ENCODE measurements at places on chromosomes 2 and 18.

GRCh38 chr2:161994761-161995520 lies 79.1 kb downstream of the DPP4 start:
- DNase-seq: no peak

DNA sequence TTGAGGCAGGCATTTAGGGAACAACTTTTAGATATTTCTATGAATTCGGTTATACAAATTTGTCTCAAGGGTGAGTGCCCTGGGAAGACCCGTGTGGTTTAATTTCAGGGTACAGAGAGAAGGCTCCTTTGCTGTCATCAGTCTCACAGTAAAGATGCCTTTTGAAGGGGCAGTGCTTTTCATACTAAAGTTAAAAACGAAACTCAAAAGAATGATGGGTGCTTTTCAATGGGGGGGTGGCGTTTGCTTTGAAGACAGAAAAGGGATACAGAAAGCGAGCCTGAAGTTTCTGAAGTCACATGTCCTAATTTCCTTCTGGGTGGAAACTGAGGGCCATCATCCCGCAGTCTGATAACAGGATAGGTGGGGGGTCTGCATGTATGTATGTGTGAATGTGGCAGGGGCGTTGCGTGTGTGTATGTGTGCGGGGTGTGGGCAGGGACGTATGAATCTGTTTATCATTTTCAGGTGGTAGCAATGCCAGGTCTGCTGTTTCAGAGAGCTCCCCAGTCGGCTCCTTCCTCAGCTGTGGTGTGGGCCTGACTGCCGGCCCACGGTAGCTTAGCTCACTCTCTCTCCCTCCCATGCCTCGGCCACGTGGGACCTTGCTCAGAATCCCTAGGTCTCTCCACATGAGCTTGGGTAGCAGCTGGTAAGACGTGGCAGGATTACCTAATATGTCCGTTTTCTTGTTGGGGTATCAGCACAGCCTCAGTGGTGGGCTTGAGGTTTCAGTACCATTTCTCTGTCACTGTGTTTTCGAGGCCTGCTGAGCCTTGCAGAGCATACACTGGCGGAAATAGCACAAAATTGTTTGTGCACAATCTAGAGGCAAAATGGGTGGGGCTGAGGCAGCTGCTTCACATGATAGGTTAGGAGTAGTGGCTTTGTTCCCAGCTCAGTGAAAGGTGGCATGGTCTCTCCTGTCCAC lies 32.7 kb downstream of the ARHGAP25 start:
- DNase-seq: peak; percentile 79

- no peak for DNase-seq
Observed at GRCh38 chr2:222774941-222775340, 85.9 kb upstream of the ACSL3 start.

DNA sequence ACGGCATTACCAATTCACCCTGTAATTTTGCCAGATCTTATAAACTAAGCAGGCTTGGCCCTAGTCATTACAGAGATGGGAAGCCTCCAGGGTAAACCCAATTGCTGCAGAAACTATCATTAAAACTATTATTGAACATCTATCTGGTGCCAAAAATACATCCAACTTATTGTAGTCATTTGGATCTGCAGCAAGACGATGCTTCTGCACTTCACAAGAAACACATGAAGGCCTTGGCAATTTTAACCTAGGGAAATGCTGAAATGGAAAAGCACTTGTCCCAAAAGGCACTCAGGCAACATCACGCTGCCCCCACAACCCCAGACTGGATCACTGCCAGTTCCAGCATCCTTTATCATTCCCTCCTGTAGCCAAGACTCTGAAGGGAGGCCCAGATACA lies 85.3 kb upstream of the ACVR2A start:
- DNase-seq: no peak

DNA sequence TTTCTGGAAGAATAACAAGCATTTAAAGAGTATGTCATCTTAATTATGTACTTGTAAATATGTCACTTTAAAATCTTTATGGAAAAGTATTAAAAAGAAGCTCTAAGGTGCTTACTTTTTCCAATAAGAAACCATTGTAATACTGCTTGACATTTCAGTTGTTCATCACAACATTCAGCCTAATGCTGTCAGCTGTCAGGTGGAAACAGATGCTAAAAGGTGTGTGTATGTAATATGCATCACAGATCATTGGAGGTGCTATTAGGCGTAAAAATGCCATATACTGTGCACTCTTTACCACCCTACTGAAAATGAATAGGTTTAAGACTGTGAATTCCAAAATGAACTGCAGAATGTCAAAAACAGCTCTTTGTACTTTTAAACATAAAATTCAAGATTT lies 40.3 kb downstream of the METTL8 start:
- DNase-seq: no peak

- no peak for DNase-seq
Observed at GRCh38 chr2:231293163-231293562, 94.7 kb downstream of the ARMC9 start.

- no peak for DNase-seq
Observed at GRCh38 chr2:65355186-65355831, 77.1 kb downstream of the SPRED2 start.

DNA sequence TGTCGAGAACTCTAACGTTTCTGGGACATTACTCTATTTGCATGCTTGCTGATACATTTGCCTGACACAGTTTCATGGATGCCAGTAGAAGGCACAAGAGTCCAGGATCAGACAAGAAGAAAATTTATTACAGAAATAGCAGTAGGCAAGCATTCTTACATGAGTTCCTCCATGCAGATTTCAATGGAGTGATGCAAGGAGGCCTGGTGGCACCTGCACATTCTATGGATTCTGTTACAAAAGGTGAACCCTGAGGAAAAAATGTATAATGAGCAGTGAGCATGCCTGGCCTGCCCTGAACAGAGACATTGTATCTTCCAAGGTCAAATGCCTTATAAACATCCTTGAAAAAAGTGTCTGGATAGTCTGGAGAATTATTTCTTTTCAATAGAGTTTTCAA lies 142.9 kb downstream of the DSEL start:
- no peak for DNase-seq
